Tongue (tissue), 3 donors: ENCODE measurements at places on chromosomes 1 and 21. TPM values are rescaled to one million over a fixed set of nuclear protein-coding genes. Genes with fewer than 3 reads are reported as not detected.

TDRD10 gene
- 3.7 TPM for total RNA-seq

FAM167B gene
- 0.31 TPM for total RNA-seq

SH3BGRL3 gene
- 7.7 TPM for total RNA-seq

PRAMEF18 gene
- not detected for total RNA-seq

LCE1D gene
- total RNA-seq: not detected
